GM20000 (cell line): ENCODE measurements at places on chromosomes 7 and 10.
A peak's percentile ranks its signal among the peaks of the same experiment; 100 is the strongest.

DNA sequence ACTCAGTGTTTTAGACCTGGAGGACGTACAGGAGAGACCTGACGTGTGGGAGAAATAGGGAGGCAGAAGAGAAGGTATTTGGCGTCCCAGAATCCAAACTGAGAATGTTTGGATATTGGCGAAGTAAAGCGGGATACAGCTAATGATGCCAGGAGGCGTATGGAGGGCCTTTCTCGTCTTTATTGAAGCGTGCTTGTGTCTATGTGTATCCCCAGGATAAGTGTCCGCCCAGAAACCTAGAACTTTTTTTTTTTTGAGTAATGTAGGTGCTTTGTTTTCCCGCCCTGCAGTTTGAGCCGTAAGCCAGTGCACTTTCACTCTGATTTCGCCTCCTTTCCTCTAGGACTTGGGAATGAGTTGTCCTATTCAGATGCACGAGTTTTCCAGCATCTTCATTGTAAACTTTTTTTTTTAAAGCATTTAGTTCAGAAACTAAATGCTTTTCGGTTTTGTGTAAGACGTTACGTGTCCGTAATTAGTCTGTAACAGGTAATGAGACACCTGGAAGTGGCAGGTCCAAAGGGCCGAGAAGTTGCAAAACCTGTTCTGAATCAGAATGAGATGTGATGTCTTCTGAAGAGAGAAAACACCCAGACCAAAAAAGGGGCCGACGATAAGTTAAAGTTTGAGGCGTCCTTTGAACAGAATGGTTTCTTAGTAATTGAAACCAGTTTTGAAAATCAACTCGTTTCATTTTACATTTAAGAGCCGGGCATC lies 746 bp downstream of the ARL5B start:
- peak; percentile 20 for DNase-seq

DNA sequence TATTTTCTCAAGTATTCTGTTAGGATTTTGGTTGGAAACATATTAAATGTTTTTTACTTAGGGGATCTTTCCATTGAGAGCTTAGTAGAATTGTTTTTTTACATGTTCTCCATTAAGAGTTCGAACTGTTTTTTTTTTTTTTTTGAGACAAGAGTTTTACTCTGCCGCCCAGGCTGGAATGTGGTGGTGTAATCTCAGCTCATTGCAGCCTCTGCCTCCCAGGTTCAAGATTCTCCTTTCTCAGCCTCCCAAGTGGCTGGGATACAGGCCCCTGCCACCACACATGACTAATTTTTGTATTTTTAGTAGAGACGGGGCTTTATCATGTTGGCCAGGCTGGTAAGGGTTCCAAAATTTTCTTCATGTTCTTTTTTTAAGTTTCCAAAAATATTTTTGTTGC lies 33.2 kb downstream of the MPLKIP start:
- DNase-seq, result no peak

- no peak for DNase-seq
Observed at GRCh38 chr10:128095753-128096469, 30.3 kb downstream of the MKI67 start.

DNA sequence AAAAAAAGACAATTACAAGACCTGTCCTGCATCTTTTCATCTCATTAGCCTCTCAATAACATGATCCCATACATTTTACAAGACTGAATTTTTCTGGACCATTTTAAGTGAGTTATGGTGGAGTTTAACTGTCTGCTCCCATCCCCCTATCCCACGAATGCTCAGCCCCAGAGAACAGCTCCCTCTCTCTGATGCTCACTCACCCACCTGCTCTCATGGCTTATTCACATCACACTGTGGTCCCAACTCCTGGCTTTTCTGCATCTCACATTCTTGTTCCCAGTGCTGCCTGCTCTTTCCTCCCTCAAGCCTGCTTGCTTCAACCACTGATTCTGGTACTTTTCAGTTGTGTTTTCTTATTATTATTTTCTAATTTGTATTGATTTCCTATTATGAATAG lies 20.4 kb upstream of the CCSER2 start:
- no peak for DNase-seq

DNA sequence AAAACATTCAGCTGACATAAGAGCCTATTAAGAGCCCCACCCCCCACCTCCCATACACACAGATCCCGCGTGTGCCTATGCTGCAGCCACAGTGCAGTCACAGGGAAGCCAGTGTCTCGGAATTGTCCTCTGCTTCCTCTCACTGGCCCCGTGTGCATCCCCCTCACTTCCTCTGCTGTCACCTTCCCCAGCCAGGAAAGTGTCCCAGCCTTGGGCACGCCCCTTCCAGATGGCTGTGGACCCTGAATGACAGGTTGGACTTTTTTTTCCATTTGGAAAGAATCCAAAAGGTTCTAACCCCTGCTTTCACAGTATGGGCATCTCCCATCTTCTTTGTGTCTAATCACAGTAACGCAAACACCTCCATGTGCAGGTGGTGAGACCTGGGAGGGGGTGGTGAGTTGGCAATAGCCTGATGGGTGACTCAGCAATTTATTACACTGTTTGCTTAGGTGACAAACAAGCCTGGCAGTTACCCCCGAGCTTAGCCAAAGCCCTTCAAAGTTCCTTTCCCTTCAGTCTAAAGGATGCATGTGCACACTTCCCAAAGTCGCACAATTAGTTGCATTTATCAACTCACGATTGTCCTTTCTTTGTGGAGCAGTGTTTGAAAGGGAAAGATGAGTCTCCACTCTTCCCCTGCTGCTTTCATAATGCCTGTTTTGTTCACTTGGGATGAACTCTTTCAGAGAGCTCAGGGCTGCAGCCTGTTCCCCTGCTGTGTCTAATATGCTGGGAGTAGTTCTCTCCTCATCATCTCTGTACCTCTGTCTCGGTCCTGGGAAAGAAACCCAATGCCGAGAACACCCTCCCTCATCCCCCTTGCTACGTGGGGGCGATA lies 67.5 kb upstream of the EFCAB10 start:
- no peak for DNase-seq

- no peak for DNase-seq
Observed at GRCh38 chr10:34834274-34834673, 19.2 kb upstream of the PARD3 start.
